ENCODE measurements at places on chromosomes 6 and 20.

GRCh38 chr20:46293084-46293483 is 15.2 kb downstream of the CDH22 start:
- DNase-seq, result no peak

DNA sequence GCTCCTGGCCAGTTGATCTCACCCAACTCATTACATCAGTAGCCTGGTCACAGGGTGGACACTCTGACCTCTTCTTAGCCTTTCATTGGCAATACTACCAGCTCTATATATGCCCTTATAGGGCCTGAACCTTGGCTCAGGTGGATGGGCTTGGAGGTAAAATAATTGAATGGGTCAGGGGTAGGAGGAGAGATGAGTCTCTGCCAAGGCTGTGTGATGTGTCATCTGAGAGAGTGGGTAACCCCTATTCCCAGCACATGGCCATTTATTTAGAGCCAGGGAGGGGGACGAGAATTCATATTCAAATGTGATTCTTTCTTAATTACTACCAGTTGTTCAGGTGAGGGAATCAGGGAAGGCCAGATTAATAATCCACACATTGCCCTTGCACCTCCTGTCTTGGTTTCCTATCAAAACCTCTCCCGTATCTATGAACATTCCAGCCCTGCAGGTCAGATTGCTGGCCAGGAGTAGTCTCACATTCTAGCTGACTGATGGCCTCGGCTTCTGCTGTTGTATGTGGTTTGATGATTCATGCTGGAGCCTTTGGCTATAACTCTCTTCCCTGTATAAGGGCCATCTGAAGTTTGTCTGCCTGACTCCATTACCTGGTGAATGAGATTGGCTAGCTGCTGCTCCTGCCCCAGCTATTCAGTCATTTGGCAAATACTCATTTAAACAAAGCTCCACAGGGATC is 13.4 kb downstream of the C20orf173 start:
- no peak for DNase-seq

DNA sequence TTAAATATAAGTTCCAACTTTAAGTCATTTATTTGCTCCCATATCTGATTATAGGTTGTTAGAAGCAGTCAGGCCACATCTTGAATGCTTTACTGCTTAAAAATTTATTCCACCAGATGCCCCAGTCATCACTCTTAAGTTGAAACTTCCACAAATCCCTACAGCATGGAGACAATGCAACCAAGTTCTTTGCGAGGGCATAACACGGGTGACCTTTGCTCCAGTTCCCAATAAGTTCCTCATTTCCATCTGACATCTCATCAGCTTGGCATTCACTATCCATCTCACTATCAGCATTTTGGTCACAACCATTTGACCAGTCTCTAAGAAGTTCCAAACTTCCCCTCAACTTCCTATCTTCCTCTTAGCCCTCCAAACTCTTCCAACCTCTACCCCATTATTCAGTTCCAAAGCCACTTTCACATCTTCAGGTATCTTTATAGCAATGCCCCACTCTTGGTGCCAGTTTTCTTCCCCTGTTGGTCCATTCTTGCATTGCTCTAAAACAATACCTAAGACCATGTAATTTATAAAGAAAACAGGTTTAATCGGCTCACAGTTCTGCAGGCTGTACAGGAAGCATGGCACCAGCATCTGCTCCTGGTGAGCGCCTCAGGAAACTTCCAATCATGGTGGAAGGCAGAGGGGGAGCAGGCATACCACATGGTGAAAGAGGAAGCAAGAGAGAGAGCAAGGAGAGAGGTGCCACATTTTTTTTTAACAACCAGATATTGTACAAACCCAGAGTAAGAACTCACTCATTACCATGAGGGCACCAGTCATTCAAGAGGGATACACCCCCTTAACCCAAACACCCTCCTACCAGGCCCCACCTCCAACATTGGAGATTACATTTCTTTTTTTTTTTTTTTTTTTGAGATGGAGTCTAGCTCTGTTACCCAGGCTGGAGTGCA is 15.9 kb upstream of the ITPR3 start:
- DNase-seq, result no peak

DNA sequence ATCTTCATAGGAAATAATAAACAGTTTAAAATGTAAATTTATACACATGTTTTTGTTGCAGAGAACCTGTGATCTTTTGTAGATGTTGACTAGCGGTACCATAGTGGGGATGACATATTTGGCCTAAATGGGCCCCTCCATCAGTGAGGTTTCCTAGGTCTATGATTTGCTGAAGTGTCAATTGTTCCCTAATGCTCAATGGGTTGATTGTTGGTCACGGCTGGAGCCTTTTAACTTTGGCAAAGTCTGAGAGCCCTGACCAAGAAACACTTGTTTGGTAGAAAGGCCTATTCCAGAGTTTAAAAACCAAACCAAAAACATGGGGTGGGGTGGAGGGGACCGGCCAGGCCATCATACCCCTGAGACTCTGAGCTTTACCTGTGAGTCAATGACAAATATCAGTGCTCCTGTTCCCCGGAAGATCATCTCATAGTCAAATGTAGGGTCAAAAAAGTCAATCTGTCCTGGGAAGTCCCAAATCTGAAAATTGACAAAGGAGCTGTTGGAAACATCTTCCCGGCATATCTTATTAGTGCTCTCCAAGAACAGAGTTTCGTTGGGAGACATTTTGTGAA is 25.1 kb downstream of the RRAGD start:
- DNase-seq, result no peak

DNA sequence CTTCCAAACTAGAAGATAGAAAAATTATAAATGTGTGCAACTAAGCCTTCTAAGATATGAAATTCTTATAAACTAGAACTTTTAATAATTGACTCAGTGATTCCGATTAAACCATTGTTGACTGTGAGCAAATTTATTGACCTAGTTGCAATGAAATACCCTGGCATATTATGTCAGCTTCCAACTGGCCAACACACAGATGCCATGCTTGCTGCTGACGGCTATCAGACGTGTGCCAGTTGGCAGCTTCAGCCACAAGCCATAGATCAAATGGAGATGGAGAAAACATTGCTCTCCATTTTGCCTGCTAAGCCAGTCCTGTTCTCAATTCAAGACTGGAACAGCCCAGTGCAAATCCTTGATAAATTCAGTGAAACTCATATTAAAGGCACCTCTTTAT is 101.7 kb upstream of the HDGFL1 start:
- DNase-seq, result no peak

DNA sequence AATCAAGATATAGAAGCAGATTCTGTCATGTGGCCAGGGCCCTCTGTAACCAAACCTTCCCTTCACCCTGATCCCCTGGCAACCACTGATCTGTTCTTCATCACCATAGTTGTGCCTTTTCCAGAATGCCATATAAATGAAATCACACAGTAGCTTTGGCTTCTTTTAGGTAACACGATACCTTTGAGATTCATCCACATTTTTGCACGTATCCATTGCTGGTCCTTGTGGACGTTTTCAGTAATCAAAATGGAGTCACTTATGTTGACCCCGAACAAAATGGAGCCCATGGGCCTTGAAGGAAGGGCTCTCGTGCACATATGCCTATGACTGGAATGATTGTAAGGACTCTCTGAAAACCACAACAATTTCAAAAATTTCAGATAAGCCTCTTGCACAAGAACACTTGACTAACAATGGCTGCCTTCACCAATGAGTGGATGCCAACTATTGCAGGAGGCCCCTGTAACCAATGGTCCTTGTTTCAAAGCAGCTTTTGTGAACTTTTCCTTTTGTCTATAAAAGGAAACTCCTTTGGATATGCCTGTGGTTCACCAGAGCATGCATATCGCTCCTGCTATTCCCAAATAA is 84.3 kb upstream of the RALY start:
- DNase-seq, result no peak

DNA sequence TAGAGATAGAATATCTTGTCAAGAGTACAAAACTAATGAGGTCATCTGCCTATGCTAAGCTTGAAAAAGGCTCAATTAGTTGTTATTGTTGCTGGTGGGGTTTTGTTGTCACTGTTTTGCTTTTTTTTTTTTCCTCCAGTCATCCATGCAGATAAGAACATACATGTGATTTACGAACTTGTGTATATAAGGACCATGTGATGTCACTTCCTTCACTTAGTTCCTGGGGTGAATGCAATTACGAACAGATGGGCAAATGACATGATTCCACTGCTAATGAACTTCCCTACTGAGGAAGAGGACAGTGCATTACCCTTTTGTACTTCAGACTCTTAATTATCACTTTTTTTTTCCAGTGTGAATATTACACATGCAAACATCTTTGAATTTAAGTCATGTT is 1175.3 kb upstream of the GJE1 start:
- no peak for DNase-seq
